ENCODE measurements at places on chromosomes 2 and 18. TPM values are rescaled to one million over a fixed set of nuclear protein-coding genes. Genes with fewer than 3 reads are reported as not detected.

GRCh38 chr2:168149986-168150385 is 97.4 kb downstream of the STK39 start:
- no peak for DNase-seq

DNA sequence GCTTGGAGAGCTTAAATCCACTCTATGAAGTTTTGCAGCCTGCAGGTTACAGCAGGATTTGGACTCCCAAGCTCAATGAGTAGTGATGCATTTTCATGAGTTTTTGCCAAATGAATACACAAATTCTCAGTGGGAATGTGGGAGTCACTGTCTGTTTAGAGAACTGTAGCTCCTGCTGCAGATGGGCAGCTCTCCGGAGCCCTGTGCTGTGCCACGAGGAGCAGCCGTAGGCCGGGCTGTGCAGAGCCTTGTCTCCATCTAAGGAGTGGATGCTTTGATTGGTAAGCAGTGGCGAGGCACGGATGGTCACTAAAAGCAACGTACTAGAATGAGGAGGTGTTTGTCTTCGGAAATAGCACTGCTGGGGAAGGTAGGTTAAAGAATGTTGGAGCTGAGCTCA is 96.0 kb upstream of the NFATC1 start:
- no peak for DNase-seq

- DNase-seq, result no peak
These were observed 65.2 kb downstream of the SRD5A2 start for GRCh38 chr2:31515586-31515985.

TCF23 gene
- total RNA-seq, result not detected

Data from left colon (tissue), 2 donors.